GM12892 (cell line): ENCODE measurements at places on chromosomes 11 and 22.

GRCh38 chr22:50074056-50074455 is 11.2 kb downstream of the MLC1 start:
- no peak for DNase-seq

GRCh38 chr11:65307298-65308229 is 7.1 kb upstream of the CDC42EP2 start:
- DNase-seq: no peak

- no peak for DNase-seq
These were observed 78.7 kb downstream of the NECTIN1 start for GRCh38 chr11:119650251-119650650.

GRCh38 chr22:19440411-19441195 is 6.9 kb downstream of the C22orf39 start:
- DNase-seq: no peak

DNA sequence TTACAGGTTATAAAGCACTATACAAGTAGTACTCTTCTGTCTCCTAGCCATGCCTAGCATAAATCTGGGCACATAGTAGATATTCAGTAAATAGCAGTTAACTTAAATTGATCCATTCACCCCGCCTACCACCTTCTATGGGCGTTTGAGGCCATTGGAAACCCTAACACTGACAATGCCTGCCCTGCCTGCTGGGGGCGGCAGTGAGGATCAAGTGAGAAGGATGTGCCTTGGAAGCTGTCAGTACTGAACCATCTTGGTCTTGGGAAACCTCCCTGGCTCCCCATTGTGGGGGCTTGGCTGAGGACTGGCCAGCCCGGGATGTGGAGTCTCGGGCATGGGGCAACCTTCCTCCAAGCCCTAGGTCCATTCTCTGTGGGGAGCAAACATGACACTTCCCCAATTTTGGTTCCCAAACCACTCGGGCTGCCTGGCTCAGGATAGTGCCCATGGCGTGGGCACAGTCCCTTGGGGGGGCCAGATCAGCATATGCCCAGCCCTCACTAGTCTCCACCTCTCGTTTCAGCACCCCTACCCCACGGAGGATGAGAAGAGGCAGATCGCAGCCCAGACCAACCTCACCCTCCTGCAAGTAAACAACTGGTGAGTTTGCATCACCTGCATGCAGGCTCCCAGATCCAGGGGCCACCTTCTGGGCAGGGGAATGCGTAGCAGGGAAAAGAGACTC is 67.4 kb downstream of the FEZ1 start:
- DNase-seq: no peak

- no peak for DNase-seq
These were observed 56.8 kb downstream of the GUCY1A2 start for GRCh38 chr11:106961518-106961917.

DNA sequence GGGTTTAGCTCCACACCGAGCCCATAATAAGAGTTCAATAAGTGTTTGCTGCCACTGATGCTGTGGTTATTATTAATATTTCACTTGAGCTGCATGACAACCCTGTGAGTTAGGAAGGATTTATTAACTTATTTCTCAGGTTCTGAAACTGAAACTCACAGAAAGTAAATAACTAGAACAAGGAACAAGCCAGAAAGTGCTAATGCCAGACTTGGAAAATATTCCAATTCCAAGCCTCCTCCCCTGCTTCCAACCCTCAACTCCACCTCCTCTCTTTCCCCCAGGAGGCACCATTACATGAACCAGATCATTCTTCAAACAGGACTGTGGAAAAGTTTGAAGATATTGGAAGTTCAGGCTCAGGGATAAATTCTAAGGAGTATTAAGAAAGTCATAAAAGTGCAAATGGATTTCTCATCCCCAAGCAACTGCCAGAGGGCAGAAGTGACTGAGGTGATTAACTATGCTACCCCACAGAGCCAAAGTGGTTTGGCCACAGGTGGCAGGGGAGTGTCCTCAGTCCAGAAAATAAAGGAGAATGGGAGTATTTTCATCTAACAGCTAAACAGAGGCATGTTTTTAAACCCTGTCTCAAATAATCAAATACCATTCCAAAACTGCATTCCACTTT is 3.2 kb upstream of the FJX1 start:
- DNase-seq: no peak

GRCh38 chr11:121344824-121345223 is 52.3 kb downstream of the SC5D start:
- DNase-seq: no peak

GRCh38 chr22:30078320-30079311 is 1.6 kb upstream of the HORMAD2 start:
- no peak for DNase-seq

- peak; percentile 78 for DNase-seq
These were observed 57.1 kb downstream of the PARVB start for GRCh38 chr22:44080936-44081861.

GRCh38 chr11:119320776-119321524 is 4.0 kb upstream of the MCAM start:
- DNase-seq: peak; percentile 80

DNA sequence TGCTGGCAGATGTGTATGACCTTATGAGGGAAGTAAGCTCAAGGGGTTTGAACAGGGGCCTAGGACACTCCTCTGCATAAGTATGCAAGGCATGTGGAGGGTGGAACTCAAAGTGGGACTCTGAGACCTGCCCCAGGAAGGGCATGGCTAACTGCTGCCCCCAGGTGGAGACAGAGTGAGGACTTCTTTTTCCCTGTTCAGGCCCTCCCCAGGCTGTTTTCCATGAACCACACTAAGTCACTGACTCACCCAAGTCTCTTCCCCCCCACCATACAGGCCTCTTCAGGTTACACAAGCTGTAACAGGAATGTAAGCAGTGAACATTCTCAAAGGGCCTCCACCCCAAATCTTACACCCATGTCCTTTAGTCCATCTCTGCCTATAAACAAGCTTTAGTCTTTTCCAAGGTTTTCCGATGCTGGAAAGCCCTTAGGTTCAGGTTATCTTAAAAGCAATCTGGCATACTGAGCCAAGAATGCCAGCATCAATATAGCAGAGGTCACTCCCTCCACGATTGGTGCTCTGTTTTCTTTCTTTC is 13.1 kb downstream of the EEF1G start:
- no peak for DNase-seq

DNA sequence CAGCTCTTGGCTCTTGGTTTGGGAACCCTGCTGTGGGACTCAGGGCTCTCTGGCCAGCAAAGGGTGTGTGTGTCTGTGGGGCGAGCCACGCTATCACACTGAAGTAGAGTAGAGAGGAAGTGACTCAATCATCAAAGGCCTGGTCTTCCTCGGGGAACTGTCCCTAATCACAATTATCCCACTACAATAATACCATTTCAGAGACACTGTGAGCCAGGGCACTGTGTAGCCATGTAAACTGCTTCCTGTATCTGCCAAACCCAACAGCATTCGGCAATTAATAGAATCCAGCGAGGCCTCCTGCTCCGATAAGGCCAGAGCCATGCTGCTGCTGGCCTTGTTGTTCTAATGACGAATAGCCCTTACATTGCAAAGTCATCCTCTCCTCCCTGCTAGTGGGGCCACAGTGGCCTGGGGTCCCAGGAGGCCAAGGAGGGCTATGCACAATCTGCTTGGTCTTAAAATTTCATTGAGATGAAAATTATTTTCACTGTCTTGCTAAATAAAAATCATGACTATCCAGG is 49.8 kb upstream of the LMO2 start:
- peak; percentile 28 for DNase-seq

DNA sequence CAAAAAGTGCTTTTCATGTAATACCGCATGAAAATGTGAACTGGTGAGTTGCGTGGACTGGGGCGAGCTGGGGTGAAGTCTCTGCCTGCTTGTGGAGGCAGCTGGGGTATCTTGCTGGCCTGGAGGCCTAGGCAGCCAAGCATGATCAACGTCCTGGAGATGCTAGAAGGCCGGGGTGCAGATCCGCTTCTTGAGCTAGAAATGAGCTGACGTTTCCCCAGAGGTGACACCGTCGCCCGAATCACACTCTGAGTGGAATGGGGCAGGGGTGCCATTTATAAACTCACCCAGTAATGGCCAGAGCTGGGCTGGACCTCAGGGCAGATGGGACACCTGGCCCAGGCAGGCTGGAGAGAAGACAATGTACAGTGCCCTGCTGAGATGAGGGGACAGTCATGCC is 1513.0 kb downstream of the TBC1D22A start:
- DNase-seq: no peak

DNA sequence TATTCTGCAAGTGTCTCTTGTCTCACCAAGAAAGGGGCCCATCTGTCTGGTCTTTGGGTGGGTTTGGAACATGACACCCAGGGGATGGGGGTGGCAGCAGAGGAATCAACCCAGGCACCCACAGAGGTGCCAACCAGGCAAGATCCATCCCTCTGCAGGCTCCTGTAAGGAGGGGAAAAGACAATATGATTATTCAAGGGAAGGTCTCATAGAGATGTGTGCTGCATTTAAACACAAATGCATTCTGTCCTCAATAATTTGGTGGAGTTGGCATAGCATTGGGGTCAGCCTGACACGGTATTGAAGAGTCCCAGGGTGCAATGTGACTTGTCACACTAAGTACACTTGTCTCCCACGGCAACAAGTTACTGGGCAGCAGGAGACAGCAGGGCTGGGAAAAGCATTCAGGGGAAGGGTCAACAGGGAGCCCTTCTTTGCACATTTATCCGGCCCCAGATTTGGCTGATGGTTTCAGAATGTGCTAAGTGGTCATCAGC is 33.1 kb upstream of the SPON1 start:
- DNase-seq: no peak

GRCh38 chr11:20110908-20111669 is 49.2 kb downstream of the DBX1 start:
- DNase-seq: peak; percentile 50

DNA sequence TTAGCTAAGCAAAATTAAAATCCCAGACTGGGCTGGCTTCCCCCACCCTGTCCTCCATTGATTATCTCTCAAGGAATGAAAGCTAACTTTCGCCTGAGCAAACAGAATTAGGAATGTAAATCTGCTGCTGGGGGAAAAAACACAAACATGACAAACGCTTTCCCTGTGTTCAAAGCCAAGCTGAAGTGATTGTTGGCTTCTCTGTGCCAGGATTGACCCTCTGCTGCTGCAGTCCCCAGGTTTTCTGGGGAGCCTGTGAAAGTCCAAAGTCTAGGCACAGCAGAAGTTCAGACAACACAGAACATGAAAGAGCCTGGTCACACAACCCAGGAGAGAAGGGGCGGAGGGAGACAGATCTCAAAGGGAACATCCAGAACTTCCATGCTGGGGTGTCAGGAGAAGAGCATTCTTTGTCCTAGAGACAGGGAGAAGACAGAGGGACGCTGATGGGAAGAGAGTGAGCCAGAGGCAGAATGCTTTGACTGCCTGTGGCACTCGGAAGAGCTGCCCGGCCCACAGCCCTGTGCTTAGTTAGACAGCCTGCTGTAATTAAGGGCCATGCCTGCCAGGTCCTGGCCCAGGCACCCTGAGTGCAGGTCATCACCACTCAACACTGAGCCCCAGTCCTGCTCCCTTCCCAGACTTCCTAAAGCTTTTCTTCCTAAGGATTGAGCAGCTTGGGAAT is 6.9 kb downstream of the PATZ1 start:
- DNase-seq: no peak

DNA sequence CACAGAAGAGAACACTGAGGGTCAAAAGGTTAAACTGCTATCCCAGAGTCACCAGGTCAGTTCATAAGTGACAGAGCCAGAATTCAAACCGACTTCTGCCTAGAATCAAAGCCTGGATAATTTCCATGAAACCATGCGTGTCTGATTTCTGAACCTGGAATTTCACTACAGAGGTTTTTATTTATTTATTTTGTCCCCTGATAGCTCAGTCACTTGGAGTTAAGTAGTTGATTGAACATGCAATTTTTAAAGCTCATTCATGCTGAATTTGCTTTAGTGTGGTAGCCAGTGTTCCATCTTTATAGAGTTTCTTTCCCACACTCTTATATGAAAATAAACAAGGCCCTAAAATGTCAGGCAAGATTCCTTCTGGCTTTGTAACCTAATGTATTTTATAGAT is 93.2 kb downstream of the NAV2 start:
- no peak for DNase-seq

- DNase-seq: no peak
These were observed 51.3 kb upstream of the SCUBE2 start for GRCh38 chr11:9142732-9143131.

DNA sequence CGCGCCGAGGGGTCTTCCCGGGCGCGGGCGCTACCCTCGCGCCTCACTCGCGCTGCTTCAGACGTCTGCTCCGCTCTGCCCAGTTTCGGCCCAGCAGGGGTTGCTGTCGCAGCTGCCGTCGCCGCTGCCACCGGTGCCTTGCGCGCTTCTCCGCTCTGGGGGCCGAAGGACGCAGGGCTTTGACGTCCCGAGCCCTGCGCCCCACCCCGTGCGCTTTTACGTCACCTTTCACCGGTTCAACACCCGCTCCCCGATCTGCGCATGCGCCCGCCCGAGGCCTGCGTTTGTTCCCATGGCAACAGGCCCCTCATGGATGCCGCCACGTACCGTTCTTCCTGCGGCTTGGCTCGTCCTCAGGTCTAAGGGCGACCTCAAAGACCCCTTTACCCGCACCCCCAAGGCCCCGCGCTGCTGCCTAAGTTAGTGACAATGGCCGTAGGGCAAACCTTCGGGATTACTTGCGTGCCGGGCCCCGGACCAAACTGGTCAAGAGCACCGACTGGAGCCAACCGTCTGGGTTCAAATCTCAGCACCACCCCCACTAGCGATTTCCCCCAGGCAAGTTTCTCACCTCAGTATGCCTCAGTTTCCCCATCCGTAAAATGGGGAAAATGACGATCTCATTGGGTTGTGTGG is 642 bp upstream of the CDK2AP2 start:
- DNase-seq: peak; percentile 99

DNA sequence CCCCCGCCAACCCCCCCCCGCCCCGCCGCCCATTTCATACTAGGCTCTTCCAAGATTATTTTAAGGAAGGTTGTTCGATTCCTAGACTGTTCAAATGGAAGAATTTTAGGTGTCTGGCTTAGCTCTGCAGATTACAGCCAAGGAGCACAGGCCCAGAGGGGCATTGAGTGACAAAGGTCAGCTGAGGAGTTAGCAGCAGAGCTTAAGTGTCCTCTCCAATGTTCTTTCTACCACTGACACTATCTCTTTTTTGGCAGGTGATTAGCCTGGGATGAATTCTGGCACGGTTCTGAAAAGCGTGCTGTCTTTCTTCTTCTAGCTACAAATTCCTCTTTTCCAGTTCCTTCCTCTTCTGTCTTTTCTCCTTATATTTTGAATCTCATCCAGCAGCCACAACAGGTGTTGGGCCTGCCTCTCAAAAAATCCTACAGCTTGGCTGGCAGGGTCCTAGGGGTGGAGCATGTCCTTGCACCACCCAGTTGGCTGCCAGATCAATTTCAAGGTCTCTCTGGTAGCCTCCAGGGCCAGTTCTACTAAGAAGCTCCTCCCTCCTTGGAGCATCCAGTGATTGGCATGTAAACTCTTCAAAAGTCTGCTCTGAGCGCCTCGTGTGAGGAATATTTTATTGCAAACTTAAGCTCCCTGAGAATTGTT is 23.0 kb downstream of the KCNE3 start:
- no peak for DNase-seq

- DNase-seq: no peak
These were observed 45.9 kb upstream of the SYT7 start for GRCh38 chr11:61626580-61627380.
